ENCODE measurements at places on chromosomes 6 and 20. TPM values are rescaled to one million over a fixed set of nuclear protein-coding genes. Genes with fewer than 3 reads are reported as not detected.
A peak's percentile ranks its signal among the peaks of the same experiment; 100 is the strongest.

DNA sequence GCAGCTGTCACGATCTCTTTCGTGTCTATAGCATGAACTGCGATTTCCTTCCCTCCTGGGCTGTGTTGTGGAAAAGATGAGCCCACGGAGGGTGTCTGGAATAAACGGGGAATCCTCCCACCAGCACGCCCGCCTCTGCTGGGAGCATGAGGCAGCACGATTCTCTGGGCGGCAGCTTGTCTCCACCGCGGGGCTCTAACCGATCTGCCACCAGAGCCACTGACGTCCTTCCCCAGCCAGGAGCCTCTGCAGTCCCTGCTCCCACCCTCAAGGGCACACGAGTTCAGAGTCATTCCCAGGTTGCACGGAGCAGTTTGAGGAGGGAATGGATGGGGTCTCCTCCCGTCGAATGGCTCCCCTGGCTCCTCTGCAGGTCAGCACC is 197.6 kb downstream of the DLL1 start:
- DNase-seq: peak; percentile 7

GRCh38 chr20:4694076-4694475 is 27.6 kb upstream of the PRND start:
- DNase-seq: no peak

GRCh38 chr20:56840716-56841261 is 211.7 kb downstream of the TFAP2C start:
- no peak for DNase-seq

DNA sequence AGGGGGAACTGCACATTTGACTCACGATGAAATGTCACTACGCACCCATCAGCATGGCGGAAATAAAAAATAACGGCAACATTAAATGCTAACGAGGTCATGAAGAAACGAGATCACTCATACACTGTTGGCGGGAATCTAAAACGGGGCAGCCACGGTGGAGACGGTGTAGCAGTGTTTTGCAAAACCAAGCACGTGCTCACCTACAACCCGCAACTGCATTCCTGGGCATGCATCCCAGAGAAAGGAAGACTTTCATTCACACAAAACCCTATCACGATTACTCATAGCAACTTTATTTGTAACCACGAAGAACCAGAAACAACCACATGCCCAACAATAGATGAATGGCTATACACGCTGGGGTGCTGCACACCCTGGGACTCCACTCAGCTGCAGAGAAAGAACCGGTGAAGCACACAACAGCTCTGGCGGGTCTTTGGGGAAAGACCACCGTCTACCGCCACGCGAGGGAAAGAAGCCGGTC is 77.0 kb downstream of the YTHDF1 start:
- no peak for DNase-seq

GRCh38 chr6:165721356-165721755 is 58.3 kb upstream of the PDE10A start:
- no peak for DNase-seq

DNA sequence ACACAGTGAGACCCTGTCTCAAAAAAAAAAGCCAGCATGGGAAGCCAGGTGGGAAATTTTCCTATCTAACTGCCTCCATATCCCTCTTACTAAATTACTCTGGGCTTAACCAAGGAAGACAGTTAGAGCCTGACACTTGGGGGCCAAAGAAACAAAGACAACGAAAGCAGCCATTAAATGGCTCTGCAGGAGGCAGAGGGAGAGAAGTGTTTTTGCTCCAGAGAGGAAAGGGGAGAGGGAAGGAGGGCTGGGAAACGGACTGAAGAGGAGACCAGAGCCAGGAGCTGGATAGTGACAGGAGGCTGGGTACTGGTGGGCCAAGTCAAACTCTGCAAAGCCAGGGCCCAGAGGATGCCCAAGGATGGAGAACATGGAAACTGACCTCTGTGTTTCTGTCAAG is 10.7 kb upstream of the TGIF2 start:
- no peak for DNase-seq

- DNase-seq: no peak
Measured at GRCh38 chr6:159125014-159125609, 44.1 kb upstream of the FNDC1 start.

- DNase-seq: no peak
Measured at GRCh38 chr6:167136376-167136775, 13.5 kb downstream of the CCR6 start.

DNA sequence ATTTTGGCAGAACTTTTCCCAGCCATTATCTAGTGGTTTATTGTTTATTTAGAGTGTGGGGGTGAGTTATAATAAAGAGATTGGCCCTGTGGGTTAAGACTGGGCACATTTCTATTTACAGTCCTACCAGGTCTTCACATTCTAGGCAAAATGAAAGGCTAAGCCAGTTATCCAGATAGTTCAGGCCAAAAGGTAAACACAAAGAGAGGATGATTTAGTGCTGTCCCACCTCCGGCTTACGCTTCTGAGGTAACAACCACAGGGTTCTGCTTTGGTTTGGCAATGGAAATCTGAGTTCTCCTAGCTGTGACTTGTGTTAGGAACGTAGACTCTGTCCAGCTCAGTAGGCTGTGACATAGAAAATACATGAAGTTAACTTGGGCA is 50.3 kb upstream of the PTPRK start:
- DNase-seq: no peak

- no peak for DNase-seq
Measured at GRCh38 chr6:111122458-111123286, 35.4 kb downstream of the SLC16A10 start.

DNA sequence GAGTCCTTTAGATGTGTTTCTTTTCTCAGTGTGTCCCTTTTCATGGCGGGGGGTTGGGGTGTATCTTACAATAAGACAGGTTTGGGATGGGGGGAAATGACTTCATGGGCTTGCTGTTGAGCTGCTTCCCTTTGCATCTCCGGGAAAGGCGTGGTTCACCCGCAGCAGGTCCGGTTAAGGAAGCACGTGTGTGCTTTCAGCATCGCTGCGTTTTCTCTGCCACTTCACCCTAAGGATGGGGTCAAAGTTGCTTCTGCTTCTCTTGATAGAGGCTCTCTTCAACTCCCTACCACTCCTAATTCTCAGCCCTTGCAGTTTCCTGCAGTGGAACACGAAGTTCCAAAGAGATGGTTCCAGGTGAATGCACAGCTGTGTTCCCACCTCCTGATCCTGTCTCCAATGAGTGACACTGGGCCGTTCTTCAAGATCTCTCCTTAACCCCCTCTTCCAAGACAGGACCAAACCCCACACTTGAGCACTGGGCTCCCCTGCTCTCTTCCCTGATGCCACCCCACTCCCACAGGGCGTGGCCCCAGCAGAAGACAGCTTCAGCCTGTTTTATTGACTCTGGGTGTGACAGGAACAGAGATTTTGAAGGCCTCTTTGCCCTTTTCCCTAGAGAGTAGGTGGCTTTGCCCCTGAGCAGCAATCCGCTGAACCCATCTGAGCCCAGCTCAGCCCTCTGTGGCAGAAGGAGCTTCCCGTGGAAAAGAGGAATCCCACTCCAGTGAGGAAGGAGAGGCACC is 85.2 kb downstream of the PLEKHG1 start:
- no peak for DNase-seq

GRCh38 chr6:163761481-163761880 is 347.0 kb downstream of the QKI start:
- DNase-seq: no peak

DNA sequence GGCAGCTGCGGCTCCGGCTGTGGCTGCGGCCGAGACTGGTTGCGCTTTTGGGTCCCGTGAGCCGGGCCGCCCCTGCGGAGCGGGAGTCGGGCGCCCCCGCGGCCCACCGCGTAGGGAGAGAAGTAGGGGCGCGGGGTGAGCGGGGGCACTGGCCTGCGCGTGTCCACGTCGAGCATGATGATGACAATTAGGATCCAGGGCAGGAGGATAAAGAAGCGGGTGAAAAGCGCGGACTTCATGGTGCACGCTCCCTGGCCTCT is 739 bp downstream of the B3GAT2 start:
- DNase-seq: no peak

DNA sequence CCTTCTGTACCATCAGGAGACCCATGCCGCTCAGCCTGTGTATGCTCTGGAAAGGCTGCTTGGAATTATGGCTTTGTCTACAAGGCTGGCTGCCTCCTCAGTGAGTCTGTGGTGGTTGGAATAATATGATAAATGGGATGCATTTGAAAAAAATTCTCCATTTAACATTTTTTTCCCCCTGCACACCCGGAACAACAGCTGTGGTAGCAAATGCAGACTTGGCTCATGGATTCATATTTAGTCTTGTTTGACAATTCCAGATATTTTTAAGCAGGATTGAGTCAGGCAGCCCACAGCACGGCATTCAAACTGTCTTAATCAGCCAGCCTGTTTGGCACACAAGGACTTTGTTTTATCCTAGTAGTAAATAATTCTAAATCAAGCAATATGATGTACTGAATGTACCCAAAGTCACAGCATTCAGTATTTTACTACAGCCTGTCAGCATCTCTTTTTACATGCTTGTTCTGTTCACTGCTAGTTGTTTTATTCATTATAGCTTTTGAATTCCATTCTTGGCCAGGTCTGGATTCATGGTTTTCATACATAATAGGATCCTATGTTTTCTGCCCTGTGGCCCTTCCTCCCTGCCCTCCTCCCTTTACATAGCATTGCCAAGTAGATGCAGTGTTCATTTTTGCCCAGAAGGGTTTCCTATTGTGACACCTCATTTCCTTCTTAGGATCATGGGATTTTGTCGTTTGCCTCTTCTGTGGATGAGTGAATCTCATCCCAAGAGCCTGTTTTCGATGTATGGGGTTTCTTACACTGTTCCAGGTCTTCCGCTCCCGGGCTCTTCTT is 68.1 kb downstream of the LRRC1 start:
- no peak for DNase-seq

DNA sequence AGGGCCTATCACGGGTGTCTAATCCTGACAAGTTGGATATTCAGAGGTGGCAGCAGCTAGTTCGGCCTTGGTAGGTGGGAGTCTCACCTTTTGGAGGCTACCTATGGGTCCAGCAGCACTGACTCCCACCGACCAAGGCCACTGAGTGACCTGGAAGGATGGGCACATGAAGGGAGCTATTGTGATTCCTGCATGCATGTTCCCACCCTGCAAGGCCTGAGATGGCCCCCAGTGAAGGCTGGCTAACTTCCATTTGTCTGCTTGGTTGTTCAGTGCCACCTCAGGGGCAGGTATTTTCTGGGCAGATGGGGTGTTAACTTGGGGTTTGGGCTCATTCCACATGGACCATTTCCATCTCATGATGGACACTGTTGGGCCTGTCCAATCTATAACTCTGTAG is 18.4 kb upstream of the MICA start:
- no peak for DNase-seq

DNA sequence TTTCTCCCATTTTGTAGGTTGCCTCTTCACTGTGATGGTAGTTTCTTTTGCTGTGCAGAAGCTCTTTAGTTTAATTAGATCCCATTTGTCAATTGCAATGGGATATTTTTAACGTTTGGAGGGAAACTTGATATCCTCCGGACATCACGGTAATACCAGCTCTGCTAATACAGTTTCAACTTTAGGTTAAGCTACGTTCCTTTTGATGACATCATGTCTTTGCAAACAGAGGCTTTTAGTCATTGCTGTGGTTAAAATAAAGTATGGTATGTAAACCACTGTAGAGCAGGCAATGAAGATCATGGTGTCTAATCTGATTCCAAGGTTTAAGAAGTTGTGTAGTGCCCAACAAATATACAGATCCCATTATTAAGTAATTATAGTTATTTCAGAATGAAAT is 168.0 kb upstream of the CHD6 start:
- DNase-seq: no peak

- no peak for DNase-seq
Measured at GRCh38 chr6:53770780-53771249, 24.0 kb upstream of the LRRC1 start.

DNA sequence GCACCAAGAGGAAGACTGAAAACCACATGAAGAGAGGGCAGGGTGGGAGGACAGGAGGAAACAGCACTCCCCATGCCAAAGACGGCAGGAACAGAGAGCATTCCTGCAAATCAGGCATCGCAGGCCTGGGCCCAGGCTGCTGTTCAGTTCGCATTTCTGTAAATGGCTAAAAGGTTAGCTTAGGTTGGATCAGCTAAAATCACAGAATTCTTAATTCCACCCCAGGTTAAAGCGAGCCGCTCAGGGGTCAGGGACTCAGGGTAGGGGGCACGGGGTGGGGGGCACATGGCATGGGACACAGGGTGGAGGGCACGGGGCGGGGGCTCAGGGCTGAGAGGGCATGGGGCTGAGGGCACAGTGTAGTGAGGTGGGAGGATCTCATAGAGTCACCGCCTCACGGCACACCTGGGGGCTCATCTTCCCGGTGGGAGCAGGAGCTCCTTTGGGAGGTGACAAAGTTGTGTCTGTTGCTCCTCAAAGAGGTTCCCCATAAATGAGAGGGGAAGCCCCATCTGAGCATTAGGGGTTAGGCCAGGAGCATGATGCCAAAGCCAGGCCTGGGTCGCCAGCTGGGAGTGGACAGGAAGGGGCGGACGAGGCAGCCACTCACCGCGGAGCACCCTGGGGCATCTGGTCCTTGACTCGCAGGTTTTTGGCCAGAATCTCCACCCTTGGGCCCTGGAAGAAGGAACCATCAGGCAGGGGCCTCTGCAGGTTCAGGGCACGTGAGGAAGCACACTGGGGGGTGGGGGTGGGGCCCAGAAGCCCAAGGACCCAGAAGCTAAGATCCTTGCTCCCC is 200.7 kb downstream of the PREX1 start:
- no peak for DNase-seq

- DNase-seq: no peak
Measured at GRCh38 chr20:45037050-45037449, 63.9 kb downstream of the KCNS1 start.

- no peak for DNase-seq
Measured at GRCh38 chr20:47102629-47103028, 208.0 kb downstream of the EYA2 start.

DNA sequence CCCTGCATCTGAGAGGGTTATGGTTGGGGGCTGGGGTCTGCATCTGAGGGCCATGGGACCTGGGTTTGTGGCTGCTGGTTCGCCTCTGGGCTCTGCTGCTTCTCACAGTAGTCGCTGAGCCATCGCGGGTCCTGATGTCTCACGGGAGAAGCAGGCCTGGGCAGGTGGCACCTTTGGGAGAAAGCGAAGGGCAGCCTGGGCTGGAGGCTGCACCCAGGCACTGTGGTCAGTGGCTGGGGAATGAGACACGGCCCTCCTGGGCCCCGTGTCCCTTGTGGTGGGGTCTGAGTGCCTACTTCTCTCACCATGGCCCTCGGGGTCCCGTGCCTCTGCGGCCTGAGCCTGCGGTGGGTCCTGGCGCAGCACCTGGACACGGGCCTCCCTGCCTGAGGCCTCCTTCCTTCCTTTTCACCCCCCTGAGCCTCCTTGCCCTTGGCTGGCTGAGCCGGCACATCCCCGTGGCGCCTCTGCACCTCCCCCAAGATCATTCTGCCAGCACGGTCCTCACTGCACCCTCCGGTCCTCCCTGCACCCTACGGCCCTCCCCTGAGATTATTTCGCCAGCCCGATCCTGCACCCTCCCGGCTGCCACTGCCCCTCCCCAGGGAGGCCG is 206.0 kb downstream of the ERMARD start:
- DNase-seq: no peak

- no peak for DNase-seq
Measured at GRCh38 chr6:132651062-132651461, 7.9 kb downstream of the TAAR1 start.

Gene GPSM3
- total RNA-seq: 13.1 TPM

Gene CST7
- total RNA-seq: not detected

Gene MAS1
- 0.68 TPM for total RNA-seq

Gene NECAB3
- 29.3 TPM for total RNA-seq

Gene ECT2L
- not detected for total RNA-seq

Gene PRDM1
- 0.78 TPM for total RNA-seq

Gene DSTN
- total RNA-seq: 145 TPM

Gene LAMA4
- total RNA-seq: 1.6 TPM
